ENCODE measurements at places on chromosomes 1 and 21.

DNA sequence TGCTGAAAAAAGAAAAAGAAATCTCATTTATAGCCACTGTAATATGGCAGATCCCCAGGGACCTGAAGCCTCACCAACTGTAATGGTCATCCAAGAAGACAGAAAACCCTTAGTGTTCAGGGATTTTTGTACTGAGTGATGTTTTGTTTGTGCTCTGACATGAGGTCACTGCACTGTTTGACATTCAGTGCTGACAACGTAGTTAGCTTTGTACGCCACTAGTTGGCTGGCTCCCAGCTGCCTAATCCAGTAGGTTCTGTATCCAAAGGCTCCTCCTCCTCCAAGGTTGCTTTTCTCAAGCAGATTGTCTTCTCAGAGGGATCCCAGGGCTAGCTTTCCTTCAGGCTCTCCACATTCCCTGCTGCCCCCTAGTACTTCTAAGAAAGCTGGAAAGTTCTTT is 9.5 kb upstream of the YRDC start:
- H3K4me1 ChIP-seq, result no peaks in the 10 kb centered on the region
- no peak overlapping the region for H3K4me3 ChIP-seq
- no peaks in the 10 kb centered on the region for H3K27me3 ChIP-seq
- DNase-seq, result no peak

DNA sequence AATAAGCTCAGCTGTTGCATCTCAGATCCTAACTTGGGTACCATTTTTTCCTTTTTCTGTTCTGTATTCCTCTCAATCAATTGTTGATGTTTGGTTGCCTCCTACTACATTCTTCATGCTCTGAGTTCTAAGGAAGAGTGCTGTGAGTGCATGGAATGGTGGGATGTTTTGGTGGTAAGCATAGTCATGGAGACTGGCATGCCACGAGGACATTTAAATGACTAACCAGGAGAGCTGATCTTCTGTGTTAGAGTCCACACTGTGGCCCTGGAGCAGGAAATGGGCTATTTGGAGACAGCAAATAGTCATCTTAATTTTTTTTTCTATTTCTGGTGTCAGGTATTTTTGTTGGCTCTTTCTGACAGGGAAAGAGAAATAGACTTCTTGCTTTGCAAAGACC is 69.5 kb upstream of the HSD17B7 start:
- no peak overlapping the region for H3K4me3 ChIP-seq
- no peaks in the 10 kb centered on the region for H3K4me1 ChIP-seq
- no peak for DNase-seq
- H3K27ac ChIP-seq, result no peak overlapping the region

GRCh38 chr1:17976854-17977253 is 130.7 kb upstream of the IGSF21 start:
- no peaks in the 10 kb centered on the region for H3K36me3 ChIP-seq
- no peak overlapping the region for H3K4me3 ChIP-seq
- H3K27me3 ChIP-seq, result peaks cover 4% of the 10 kb centered on the region
- no peak for DNase-seq
- H3K27ac ChIP-seq, result no peak overlapping the region

DNA sequence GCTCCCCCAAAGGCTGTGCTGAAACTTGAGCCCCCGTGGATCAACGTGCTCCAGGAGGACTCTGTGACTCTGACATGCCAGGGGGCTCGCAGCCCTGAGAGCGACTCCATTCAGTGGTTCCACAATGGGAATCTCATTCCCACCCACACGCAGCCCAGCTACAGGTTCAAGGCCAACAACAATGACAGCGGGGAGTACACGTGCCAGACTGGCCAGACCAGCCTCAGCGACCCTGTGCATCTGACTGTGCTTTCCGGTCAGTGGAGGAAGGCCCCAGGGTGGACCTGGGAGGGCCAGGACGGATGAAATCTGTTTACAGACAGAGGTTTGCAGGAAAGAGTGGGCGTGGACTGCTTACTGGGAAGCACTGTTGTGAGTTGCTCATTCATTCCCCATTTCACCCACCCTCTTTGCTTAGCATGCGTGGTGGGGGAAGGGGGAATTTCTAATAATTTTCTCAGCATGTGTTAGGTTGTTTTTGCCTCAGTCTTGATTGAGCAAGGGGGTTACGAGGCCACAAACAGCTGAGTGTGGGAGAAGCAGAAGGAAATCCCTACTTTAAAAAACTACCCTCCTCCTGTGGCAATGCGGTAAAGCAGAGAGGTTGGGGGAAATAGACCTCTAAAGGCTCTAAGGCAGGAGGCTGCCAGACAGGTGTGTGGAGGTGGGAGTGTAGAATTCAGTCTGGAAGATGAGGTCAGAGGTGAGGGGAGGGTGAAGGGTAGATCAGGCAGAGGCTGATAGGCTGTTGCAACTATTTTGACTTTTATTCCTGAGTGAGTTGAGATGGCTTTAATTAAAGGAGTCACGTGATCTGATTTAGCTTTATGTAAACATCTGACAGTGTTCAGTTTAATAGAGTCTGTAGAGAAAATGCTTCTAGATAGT is 1.3 kb downstream of the FCGR2A start:
- H3K27me3 ChIP-seq, result peaks cover 10% of the 10 kb centered on the region
- H3K4me3 ChIP-seq, result no peak overlapping the region
- no peaks in the 10 kb centered on the region for H3K36me3 ChIP-seq

- DNase-seq, result no peak
- no peak overlapping the region for H3K27ac ChIP-seq
- H3K4me1 ChIP-seq, result no peaks in the 10 kb centered on the region
These were observed 46.8 kb downstream of the PKNOX1 start for GRCh38 chr21:43021191-43021590.

DNA sequence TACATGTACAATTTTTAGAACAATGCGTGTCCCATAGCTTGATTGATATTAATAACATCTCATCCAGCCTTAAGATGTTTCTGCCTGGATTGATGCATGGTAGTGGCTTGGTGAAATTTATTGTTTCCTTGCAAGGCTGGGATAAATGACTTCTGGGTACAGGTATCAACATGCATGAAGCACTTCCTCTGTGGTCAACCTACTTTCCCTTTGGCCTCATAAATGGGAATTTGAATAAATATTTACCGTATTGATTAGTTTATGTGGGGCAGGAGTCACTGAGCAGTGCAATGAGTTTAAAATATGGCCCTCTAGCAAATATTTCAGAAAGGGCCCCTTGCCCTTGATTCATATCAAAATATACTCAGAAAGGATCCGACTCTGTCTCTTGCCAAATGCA is 83.9 kb upstream of the KCNE2 start:
- no peaks in the 10 kb centered on the region for H3K4me1 ChIP-seq
- H3K36me3 ChIP-seq, result no peaks in the 10 kb centered on the region
- no peak overlapping the region for H3K4me3 ChIP-seq
- H3K27me3 ChIP-seq, result no peaks in the 10 kb centered on the region

DNA sequence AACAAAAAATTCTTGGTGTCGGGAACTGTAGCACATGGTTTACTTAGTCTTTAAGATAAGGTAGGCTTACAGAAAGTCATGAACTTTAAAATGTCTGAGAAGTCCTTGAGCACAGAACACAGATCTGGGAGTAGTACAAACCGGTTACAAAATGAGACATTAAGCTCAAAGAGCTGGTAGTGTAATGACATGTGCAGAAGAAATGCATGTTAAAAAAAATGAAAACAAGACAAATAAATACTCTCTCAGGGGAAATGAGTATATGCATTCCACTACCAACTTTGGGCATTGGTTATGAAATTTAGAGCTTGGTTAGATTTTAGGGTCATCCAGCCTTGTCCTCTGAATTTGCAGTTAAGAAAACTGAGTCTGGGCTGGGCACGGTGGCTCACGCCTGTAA is 91.5 kb upstream of the F3 start:
- H3K27me3 ChIP-seq, result no peaks in the 10 kb centered on the region
- peaks cover 10% of the 10 kb centered on the region for H3K4me1 ChIP-seq
- no peaks in the 10 kb centered on the region for H3K36me3 ChIP-seq
- no peak overlapping the region for H3K4me3 ChIP-seq
- no peak for DNase-seq
- no peak overlapping the region for H3K27ac ChIP-seq

GRCh38 chr1:156700736-156701531 is 4.4 kb downstream of the CRABP2 start:
- no peaks in the 10 kb centered on the region for H3K36me3 ChIP-seq
- peaks cover 12% of the 10 kb centered on the region for H3K4me1 ChIP-seq
- no peak overlapping the region for H3K27ac ChIP-seq
- H3K4me3 ChIP-seq, result no peak overlapping the region
- no peak for DNase-seq
- H3K27me3 ChIP-seq, result peaks cover 10% of the 10 kb centered on the region
